ENCODE measurements at places on chromosomes 12 and 14.

GRCh38 chr12:66624806-66625205 is 54.1 kb downstream of the GRIP1 start:
- no peak for DNase-seq

DNA sequence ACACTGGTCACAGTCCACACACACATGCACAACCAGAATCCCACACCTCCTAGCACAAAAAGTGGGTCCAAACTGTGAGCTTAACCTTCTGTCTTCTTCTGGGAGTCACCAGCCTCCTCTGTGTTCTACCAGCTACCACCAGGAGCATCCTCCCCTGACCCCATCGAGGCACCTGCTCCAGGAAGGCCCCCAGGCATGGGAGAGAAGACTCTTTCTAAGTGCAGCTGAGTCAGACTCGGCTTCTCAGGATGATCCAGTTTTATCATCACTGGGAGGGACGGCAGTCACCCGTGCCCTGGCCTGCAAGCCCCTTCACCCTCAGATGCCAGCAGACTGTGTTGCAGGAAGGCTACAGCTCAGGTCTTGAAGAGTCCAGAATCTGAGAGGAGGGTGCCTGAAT is 7.9 kb upstream of the ENDOU start:
- no peak for DNase-seq

DNA sequence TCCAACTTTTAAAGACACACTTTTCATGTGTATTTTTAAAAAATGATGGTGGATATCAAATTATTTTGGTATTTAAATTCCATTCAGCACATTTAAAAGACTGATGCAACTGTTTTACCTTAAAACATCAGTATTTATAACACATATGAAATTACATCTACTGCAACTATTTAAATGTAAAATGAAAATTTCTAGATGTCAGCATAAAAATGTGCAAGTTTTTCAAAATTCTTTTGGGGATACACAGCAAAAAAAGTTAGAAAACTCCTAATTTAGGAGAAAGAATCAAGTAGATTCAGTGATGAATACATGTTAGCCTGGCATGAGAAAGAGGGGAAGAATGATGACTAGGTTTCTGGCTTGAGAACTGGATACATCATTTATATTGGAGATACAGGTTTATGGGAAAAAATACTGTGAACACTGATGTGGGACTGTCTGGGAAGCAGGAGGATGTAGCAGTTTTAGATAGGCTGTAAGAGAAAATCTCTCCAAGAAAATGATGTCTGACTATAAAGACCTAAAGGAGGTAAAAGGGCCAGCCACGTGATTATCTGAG is 9.2 kb downstream of the SOS2 start:
- DNase-seq: no peak

DNA sequence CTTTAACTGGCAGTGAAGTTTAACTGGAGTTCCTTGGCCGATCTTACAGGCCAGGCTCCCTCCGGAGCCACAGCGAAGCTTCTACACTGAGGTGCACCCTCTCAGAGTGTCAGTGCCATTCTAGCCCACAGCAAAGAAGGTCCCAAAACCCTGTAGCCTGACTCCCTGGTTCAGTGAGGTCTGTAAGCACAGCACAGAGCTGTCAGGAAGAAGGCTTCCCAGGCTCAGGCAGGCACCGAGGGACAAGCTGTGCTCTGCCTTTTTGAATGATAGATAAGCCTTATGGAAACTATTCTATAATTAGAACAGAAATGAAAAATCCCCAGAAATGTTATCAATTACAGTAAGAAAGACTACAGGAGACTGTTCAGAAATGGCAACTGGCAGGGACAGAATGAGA is 40.2 kb downstream of the MOK start:
- DNase-seq: no peak

DNA sequence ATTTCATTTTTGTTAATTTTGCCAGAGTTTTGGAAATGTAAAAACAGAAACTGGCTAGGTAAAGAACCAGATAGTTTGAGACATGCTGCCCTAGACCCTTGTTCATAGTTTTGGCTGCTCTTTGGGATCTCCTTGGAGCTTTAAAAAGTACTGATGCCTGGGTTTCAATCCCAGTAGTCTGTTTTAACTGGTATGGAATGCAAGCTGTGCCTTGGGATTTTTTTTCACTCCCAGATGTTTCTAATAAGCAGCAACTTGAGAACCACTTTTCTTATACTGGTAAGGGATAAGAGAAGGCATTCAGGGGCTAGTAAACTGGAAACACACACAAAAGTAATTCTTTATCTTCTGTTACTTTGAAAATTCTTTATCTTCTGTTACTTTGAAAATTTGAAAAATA is 18.8 kb downstream of the SLC35F4 start:
- DNase-seq: no peak

- DNase-seq: no peak
These were observed 40.4 kb upstream of the NCOR2 start for GRCh38 chr12:124607681-124608425.

DNA sequence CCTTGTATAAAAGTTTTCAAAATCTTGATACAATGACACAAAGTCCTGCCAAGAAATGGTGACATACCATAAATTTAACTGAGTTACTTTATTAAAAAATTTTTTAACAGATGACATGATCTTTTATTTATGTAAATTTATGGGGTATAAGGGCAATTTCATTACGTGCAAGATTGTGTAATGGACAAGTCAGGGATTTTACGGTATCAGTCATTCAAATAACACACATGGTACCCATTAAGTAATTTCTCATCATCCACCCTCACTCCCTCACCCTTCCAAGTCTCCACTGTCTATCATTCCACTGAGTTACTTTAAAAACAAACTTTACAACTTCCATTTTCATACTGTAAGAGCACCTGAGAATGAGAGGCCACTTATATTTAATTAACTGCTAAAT is 37.4 kb downstream of the SPTLC2 start:
- DNase-seq: no peak

DNA sequence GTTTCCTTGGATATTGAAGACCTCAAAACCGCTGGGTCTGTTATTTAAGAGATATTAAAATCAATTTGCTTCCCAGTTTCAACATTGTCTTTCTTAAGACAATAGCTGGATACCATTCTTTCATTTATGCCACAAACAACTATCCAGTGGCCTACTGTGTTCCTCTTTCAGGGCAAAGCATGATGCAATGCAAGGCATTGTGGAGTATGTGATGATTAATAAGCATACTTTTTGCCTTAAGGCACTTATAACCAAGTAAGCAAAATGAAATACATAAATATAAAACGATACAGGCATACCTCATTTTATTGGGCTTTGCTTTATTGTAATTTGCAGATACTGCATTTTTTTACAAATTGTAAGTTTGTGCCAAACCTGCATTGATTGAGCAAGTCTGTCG is 45.5 kb downstream of the SCN8A start:
- DNase-seq: peak; percentile 36

DNA sequence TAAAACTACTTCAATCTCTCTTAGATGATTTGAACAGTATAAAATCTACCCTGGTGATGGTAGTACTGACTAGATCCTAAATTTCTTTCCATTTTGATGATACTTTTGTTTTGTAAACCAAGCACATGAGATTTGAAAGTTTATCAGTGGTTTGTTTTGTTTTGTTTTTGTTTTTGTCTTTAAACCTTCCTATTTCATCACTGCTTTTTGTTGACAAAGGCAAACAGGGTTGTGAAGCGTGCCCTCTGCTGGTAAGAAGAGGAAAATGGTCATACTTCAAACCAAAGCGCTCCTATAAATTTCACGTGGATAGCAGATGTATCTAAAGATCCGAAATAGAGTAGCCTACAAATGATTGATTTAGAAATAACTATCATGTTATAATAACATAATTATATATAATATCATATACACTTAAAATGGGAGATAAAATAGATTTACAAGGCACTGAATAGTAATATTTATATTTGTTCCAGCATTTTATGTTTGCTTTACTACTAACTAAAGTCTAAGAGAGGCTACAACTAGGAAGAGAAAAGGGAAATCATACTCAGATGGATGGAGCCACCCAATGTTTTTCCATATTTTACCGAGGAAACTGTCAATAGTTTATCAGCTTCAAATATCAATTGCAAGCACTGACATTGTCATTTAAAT is 254.0 kb upstream of the USP15 start:
- DNase-seq: peak; percentile 15

GRCh38 chr12:7628381-7628961 is 37.2 kb downstream of the APOBEC1 start:
- no peak for DNase-seq

DNA sequence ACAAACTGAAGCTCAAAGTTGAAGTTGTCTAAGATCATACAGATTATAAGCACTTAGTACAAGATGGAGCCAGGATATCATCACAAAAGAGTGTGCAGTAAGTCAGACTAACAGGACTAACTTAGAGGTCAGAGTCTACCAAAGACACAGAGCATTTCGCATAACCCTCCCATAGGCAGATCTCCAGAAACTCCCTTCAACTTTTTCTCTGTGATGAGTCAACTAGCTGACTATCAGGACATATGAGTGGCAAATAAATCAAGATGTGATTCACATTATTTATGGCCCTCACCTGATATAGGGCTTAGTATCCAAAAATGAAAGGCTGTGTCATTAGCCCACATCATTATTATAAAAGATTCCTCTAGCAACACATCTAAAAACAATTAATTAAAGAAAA is 484.6 kb downstream of the GALC start:
- DNase-seq: no peak

DNA sequence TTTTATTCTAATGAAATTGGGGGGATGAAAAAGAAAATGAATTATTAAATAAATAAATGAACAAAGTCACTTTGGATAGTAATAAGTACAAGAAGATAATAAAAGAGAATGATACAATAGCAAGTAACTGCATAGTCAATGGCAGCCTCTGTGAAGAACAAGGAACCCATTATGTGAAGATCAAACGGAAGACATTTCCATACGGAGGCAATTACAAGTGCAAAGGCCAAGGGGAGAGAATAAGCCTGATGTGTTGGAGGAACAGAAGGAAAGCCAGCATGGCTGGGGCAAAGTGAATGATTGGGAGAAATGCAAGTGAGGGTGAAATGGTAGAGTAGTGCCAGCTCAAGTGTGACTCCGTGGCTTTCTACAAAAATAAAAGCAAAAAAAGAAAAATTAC is 43.9 kb upstream of the CHPT1 start:
- DNase-seq: peak; percentile 77

GRCh38 chr14:23569443-23570151 is 2.0 kb upstream of the AP1G2 start:
- no peak for DNase-seq

DNA sequence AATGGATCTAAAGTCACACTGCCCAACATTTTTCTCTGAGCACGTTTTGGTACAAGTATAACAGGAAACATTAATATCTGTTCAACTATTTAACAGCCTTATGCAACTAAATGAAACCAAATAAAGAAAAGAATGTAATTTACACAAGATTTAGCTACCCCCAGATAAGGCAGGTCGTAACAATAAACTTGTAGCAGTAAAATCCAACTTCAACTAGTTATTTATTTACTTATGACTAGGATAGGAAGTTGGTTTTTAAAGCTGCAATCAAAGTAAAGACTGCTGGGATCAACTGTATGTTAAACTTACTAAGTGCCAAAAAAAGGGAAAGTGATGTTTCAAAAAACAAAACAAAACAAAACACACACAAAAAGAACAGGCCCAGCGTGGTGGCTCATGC is 30.9 kb downstream of the FERMT2 start:
- no peak for DNase-seq

GRCh38 chr14:36424478-36425102 is 95.4 kb downstream of the NKX2-1 start:
- no peak for DNase-seq

DNA sequence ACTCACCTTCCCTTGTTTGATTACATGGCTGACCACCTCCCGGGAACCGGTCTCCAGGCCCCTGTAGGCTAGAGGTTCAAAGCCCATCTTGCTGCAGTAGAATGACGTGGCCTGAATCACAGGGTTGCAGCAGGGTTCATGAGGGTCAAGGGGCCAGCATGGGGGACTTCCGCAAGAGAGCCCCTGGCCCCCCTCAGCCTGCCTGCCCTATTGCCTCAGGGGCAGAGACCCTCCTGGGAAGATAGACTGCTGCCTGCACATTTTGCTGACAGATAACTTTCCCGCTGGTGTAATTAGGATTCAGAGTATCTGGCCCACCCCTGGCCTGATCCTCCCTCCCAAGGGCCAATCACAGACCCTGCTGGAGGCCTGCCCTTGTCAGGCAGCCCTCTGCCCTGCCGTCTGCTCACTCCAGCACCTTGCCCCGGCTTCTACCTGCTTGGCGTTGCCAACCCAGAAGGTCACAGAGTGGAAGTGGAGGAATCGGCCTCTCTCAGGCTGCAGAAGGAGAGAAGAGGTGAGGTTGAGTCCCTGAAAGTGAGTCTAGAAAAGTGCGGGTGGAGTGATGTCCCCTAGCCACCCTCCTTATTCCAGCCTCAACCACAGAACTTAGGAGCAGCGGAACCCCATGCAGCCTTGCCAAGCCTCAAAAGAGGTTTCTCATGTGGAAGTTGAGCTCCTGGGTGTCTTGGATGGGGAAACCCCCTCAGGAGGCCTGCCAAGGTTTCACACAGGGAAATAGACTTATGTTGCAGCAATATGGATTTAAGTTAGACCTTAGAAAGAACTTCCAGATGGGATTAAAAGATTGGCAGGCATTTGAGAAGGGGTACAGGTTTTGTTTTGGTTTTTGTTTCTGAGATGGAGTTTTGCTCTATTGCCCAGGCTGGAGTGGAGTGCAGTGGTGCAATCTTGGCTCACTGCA is 1.1 kb downstream of the HPD start:
- DNase-seq: no peak

DNA sequence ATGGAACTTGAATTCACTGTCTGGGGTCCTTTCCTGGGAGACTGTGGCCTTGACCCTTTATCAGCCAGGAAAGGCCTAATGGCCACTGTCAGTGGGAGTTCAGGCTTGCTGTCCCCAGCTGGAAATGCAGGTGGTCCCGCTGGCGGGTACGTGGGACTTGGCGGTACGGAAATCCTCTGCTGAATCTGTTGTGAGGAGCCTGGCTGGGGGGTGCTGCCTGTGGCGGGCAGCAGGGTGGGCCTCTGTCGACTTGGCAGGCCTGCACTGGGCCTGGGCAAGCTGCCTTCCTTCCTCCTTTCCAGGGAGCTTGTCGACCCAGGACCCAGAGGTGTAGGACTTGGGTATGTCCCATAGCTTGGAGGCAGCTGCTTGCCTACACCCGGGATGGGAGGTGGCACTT is 26.3 kb downstream of the ZFYVE21 start:
- no peak for DNase-seq

- DNase-seq: no peak
These were observed 27.6 kb upstream of the NOS1 start for GRCh38 chr12:117388951-117389446.

Data from foreskin melanocyte (primary cell).